ENCODE measurements at places on chromosomes 2 and 18.

- DNase-seq = no peak
Observed at GRCh38 chr2:120889936-120890335, 154.3 kb downstream of the GLI2 start.

GRCh38 chr2:223835701-223836532 is 1.5 kb downstream of the AP1S3 start:
- no peak for DNase-seq

DNA sequence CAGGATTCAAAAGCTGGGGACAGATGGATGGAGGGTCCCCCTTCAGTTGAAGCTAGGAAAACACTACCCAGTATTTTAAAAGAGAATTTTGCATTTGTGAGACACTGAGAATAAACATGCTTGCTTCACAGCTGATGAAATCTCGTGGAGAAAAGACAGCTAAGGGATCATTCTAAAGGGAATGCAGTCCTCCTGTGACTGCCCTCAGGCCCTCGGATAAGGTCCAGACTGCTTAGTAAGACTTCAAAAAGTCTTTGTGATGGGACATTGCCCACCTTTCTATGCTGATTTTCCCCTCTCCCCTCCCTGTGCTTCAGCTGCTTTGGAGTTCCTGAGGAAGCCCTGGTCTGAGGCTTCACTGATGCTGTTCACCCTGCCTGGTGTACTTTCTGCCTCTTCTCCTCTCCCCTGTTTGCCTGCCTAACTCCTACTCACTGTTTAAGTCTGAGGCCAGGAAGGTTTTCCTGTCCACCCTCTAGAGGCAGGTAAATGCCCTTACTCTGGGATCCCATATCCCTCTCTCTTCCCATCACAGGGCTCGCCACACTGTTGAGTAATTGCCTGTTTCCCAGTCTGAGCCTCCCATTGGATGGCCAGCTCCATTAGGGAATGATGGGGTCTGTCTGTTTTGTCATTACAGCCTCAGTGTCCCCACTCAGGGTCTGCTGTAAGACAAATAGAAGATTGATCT is 26.6 kb downstream of the POLE4 start:
- DNase-seq = no peak

DNA sequence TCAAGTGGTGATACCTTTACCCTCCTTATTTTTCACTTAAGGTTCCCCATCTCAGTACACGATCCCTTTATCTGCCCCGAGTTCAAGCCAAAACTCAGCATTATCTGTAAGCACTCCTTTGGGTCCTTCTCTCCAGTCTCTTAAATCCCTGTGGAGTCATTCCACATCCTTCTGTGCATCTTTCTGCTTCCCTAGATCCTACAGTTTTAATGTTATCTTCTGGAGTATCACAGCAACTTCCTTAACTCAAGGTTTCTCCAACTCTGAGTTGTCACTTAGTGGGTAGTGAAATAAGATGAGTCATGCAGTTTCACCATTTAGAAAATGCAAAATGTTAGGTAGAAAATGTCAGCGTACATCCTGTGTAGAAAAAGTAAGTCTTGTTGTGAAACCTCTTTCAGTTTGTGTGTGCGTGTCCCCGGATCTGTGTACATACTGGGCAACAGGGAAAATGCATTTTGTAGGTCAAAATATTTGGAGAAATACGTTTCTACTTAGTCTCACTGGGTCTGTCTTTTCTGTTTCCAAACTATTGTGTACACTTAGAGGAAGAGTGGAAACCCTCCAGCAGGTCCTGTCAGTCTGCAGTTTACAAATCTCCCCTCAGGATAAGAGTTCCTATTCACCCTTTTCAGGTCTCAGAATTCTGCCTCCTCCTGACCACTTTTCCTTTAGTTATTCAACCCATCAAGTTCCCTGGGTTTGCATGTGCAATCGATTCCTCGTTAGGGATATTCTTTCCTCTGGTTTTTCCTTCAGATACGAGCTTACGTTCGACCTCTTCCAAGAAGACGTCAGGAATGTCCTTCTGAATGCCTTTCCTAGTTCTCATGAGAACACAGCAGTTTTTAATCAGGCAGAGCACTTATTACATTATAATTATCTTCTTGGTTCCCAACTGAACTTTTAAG is 154.8 kb downstream of the TGIF1 start:
- no peak for DNase-seq

GRCh38 chr2:9002313-9002636 is 1.2 kb downstream of the MBOAT2 start:
- no peak for DNase-seq

DNA sequence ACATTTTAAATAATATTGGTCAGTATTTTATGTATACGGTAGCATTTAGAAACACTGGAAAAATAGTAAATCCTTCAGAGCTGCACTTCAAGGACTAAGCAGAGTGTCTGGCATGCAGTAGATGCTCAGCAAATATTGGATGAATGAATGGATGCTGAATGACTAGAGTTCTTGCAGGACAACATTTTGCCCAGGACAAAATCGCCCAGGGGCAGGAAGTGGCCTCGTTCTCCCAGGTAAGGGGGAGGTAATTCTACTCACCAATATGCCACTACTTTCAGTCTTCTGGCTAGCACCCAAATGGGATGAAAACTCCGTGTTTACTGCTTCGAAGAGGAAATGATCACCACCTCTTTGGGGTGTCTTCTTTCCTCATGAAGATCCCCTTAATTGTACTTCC is 4.0 kb upstream of the DGUOK start:
- no peak for DNase-seq

GRCh38 chr2:98483257-98483861 is 38.7 kb downstream of the INPP4A start:
- DNase-seq = no peak

DNA sequence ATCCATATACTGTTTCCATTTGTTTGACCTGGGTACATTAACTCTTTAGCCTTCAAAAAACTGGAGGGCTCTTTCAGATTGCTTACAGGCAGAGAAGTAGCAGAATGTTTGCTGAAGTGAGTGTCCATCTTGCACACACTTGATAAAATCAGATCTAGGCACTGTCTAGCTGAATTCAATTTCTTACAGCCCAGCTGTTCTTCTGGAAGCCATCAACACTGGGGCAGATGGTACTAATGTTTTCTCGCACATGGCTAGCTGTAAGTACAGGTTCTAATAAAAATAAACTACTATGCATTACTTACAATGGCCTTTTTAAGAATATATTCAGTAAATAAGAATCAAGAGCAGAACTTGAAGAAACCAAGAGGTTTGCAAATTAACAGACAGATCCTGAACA is 175.9 kb downstream of the NBAS start:
- no peak for DNase-seq

DNA sequence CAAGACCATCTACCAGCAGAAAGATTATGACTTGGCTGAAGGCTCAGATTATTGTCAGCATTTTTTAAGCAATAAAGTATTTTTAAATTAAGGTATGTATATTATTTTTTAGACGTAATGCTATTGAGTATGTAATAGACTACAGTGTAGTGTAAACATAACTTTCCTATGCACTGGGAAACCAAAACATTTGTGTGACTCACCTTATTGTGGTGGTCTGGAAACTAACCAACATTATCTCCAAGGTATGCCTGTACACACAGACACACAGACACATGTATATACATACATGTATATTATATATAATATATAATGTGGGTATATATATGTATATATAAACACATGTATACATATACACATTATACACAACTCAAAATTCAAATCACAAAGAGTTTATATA is 9.1 kb upstream of the TMEFF2 start:
- DNase-seq = no peak

- DNase-seq = no peak
Observed at GRCh38 chr2:1867141-1867540, 122.8 kb upstream of the PXDN start.

DNA sequence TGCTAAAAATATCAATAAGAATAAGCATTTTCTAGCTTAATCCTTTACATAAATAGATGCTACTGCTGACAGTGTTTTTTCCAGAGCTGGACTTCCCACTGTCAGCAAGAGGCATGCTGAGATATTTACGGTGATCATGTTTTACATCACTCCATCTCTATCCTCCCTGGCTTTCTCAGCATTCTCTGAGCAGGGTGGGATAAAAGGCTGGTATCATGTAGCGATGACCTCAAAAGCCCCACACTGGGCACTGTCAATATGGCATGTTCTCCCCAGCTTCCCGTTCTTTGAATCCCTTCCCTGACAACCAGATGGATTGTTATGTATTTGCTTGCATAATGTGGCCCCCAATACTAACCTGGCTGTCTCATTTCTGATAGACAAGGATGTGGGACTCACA is 83.2 kb upstream of the EPHA4 start:
- DNase-seq = no peak

GRCh38 chr18:63113899-63114565 is 205.5 kb downstream of the BCL2 start:
- DNase-seq = no peak

DNA sequence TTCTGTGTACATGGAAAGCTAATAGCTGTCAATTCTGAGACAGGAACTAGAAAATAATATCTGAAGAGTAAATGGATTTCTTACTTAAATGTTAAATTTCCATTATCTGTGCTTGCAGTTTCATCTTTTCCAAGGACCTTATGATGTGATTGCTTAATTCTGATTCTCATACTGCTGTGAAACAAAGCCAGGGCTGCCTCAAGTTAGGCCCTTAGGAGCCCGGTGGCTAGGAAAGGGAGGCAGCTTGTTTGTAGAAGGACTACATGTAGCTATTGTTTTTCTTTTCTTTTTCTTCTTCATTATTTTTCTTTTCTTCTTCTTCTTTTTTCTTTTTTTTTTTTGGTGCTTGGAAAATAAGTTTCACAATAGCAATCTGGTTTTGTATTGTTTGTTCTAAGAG is 50.5 kb downstream of the XRCC5 start:
- no peak for DNase-seq

DNA sequence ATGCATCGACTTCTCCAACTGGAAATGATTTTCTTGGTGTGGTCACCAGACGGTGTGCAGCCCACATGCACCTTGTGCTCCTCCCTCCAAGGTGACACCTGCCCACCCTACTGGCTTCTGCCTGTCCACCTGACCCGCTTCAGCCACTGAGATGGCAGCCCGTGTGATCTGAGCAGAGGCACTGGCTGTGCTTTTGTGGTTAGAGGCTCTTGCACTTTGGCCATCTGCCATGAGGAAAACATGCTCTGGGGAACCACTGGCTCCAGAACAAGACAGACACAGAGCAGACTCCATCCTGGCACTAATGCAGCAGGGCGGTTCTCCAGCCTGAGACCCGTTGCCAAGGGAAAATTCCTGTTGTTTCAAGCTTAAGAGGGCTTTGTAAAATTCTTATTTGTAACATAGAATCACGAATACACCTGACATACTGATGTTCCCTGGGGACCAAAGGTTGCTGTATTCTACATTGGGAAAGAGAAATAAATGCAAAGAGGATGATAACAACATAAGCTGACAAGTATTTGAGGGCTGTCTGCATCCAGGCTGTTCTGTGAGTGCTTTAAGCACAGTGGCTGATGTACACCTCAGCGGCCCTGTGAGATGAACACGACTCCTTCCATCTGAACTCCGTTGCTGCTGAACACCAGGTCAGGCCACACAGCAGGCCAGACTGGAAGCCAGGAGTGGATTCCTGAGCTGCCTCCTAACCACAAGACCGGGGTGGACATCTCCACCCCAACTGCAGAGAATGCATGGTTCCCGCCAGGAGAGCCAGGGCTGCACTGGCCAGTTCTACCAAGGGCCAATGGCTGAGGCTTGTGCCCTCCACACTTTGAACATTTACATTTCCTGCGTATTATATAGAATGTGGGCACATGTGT is 820.4 kb downstream of the GALR1 start:
- DNase-seq = no peak

DNA sequence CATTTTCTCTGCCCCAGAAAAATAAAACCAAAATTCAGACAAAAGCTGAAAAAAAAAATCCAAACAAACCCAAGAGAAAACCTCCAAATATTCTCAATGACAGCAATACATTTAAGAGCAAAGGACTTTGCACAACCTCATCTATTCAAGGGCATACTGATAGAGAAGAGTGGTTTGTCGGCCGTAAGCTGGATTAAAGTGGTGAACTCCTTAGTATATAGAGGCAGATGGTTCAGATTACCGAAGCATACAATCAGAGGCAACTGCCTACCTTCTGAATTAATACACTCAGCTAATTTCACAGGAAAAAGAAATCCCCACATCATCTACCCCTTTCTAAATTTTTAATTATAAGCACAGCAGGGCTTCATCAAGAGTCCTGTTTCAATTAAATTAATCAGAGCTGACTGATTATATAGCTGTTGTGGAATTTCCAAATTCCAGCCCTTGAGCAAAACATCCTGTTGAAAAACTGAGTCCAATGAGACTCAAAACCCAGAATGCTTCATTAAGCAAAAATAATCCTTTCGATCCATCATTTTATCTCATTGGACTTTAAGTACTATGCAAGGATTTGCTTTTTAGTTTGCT is at the start of gene CPLX4:
CPLX4 (minus strand) TSS at position 190 of the 591 bp plus-strand sequence; CDS start at position 3, 187 bp downstream.
- no peak for DNase-seq

- DNase-seq = no peak
Observed at GRCh38 chr2:235621736-235622135, 127.9 kb downstream of the AGAP1 start.

DNA sequence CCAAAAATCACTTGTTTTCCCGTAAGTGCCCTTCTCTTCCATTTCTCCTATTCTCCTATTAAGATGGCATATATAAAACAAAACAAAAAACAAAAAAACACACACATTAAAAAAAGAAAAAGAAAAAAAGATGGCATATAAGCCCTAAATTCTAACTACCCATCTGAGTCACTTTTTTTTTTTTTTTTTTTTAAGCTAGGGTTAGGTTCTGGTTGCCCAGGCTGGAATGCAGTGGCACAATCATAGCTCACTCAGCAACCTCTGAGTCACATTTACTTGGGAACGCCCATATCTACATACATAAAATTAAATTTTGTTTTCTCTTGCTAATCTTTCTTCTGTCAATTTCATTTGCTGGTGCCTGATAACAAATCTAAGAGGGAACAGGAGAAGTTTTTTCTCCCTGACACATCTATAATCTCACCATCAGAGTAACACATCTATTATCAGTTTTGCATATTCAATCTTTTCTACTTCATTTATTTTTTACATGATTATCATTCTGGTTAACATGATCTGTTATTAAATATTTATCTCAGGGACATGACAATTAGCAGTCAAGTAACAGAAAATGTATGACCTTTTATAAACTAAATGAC is 52.1 kb downstream of the EEF1B2 start:
- DNase-seq = no peak

GRCh38 chr2:165757906-165758675 is 36.0 kb downstream of the GALNT3 start:
- no peak for DNase-seq

GRCh38 chr2:218074031-218074430 is 5.0 kb downstream of the RUFY4 start:
- DNase-seq = no peak

DNA sequence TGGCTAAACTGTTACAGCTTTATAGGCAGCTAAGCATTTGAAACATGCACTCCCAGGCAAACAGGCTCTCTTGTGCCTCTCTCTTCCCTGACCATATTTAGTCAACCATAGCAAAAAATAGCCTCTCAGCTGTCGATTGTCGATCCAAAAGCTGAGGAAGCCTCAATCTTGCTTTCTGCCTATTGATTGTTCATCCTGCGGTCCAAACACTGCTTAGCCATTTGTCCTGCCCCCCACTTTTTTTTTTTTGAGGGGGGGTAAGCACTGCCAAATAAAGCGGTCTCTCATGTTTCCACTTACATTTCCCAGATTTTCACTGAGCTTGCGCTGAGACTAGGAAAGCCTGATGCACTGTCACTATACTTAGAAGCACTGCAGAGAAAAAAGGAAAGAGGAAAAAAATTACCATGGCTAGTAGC is 90.8 kb downstream of the MIB1 start:
- DNase-seq = no peak
